ENCODE measurements at places on chromosomes 5 and 9. TPM values are rescaled to one million over a fixed set of nuclear protein-coding genes. Genes with fewer than 3 reads are reported as not detected.

DNA sequence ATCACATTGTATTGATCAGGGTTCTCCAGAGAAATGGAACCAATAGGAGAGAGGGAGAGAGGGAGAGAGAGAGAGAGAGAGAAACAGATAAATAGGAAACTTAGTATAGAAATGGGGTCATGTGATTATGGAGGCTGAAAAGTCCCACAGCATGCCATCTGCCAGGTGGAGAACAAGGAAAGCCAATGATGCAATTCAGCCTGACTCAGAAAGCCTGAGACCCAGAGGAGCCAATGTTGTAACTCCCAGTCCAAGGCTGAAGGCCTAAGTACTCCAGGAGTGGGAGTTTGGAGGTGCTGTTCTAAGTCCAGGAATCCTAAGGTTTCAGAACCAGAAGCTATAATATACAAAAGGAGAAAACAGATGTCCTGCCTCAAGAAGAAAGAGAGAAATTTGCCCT, 48.4 kb upstream of the ISOC1 start:
- H3K4me3 ChIP-seq, result no peak overlapping the region
- no peaks in the 10 kb centered on the region for H3K4me1 ChIP-seq
- H3K27me3 ChIP-seq, result no peaks in the 10 kb centered on the region
- DNase-seq, result no peak
- no peaks in the 10 kb centered on the region for H3K36me3 ChIP-seq

Gene ORM1
- total RNA-seq, result 1.6 TPM

DNA sequence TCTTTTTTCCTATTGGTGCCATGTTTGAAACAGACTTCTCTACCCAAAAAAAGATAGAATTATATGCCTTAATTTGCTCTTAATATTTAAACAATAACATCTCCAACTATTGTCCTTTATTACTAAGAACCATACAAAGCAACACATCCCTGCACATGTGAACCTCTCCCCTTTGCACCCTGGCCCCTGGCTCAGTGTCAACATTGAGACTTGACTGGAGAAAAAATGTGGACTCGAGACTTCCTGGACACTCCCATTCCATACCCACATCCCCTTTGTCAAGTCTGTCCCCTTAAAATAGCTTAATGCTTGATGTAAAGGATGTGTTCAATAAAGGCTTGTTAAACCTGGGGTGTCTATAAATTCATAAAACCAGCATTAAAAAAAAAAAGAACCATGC, 53.2 kb downstream of the TTC39B start:
- H3K27ac ChIP-seq, result no peak overlapping the region
- H3K4me3 ChIP-seq, result no peak overlapping the region
- peaks cover 10% of the 10 kb centered on the region for H3K4me1 ChIP-seq
- no peaks in the 10 kb centered on the region for H3K27me3 ChIP-seq
- no peak for DNase-seq
- peaks cover 4% of the 10 kb centered on the region for H3K36me3 ChIP-seq

GRCh38 chr5:92687821-92688722, 892.9 kb downstream of the NR2F1-AS1 start:
- H3K36me3 ChIP-seq, result no peaks in the 10 kb centered on the region
- H3K27me3 ChIP-seq, result no peaks in the 10 kb centered on the region
- DNase-seq, result no peak
- H3K4me1 ChIP-seq, result peaks cover 22% of the 10 kb centered on the region
- H3K27ac ChIP-seq, result no peak overlapping the region

DNA sequence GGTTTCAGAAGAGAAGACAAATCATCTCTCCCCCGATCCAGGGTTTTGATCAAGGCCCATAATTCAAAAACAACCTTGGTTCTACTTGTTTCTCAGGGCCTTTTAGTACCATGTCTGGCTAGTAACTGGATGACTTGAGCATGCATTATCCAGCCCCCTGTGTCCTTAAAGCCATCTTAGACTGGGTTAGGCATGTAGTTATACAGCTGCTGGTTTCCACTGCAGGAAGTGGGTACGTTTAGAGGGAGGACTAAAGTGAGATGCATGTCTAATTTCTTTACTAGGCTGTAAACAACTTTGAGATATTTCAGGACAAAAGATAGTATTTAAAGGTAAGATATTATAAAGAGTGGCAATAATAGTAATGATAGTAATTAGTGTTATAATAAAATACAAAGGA, 372.0 kb downstream of the PLK2 start:
- H3K4me1 ChIP-seq, result peaks cover 14% of the 10 kb centered on the region
- no peak overlapping the region for H3K27ac ChIP-seq
- no peak overlapping the region for H3K4me3 ChIP-seq
- DNase-seq, result no peak

- H3K27me3 ChIP-seq, result peaks cover 5% of the 10 kb centered on the region
- peak; percentile 40 for DNase-seq
- no peak overlapping the region for H3K4me3 ChIP-seq
Observed at GRCh38 chr5:1747079-1747802, 52.4 kb downstream of the MRPL36 start.

- H3K4me1 ChIP-seq, result peaks cover 30% of the 10 kb centered on the region
- no peaks in the 10 kb centered on the region for H3K36me3 ChIP-seq
- H3K4me3 ChIP-seq, result no peak overlapping the region
- DNase-seq, result no peak
- peak overlapping the region; percentile 6 for H3K27ac ChIP-seq
- H3K27me3 ChIP-seq, result no peaks in the 10 kb centered on the region
Observed at GRCh38 chr9:82168585-82168984, 180.0 kb downstream of the SPATA31D1 start.

DNA sequence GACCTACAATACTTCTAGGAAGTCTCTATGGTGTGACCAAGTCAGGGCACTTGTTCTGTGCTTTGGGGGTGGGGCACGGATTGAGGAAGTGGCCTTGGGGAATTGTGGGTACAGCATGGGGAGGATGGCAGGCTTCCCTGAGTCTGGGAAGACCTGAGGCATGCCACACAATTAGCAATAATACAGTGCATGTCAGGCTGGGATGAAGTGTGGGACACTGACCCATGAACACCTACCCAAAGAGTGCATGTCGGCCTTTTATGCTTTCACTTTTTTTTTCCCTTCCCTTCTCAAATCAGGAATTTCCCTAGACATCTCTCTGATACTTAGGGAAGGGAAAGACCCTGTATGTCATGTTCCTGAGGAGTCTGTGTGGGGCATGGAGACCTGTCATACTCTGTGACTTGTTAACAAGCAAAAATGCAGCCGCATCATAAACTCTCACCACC, 146.4 kb downstream of the PALM2AKAP2 start:
- H3K36me3 ChIP-seq, result peaks cover 15% of the 10 kb centered on the region
- no peaks in the 10 kb centered on the region for H3K4me1 ChIP-seq
- H3K27me3 ChIP-seq, result peaks cover 2% of the 10 kb centered on the region
- H3K4me3 ChIP-seq, result no peak overlapping the region

Gene DRD1
- 0.17 TPM for total RNA-seq

DNA sequence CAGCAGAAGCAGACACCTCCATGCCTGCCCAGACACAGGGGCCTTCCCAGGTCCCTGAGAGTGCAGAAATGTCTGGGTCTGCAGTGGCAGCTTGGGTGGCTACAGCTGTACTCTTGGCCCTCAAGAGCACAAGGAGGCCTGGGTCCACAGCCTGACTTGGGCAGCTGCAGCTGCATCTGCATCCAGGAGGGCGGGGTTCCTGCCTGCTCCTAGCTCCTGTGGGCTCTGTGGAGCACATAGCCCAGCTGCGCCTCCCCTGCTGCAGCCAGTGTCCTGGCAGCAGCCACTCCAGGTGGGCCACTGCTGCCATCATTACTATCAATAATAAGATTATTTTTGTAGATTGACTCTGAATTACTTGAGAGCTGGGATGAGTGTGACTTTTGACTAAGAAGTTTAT, 162.0 kb upstream of the PTCH1 start:
- H3K27ac ChIP-seq, result no peak overlapping the region
- no peak overlapping the region for H3K4me3 ChIP-seq
- H3K4me1 ChIP-seq, result no peaks in the 10 kb centered on the region
- DNase-seq, result no peak
- no peaks in the 10 kb centered on the region for H3K27me3 ChIP-seq

- no peak overlapping the region for H3K27ac ChIP-seq
- no peak for DNase-seq
- H3K27me3 ChIP-seq, result no peaks in the 10 kb centered on the region
- H3K4me3 ChIP-seq, result no peak overlapping the region
- peaks cover 15% of the 10 kb centered on the region for H3K36me3 ChIP-seq
- H3K4me1 ChIP-seq, result no peaks in the 10 kb centered on the region
Observed at GRCh38 chr9:133105461-133105770, 15.6 kb downstream of the RALGDS start.

DNA sequence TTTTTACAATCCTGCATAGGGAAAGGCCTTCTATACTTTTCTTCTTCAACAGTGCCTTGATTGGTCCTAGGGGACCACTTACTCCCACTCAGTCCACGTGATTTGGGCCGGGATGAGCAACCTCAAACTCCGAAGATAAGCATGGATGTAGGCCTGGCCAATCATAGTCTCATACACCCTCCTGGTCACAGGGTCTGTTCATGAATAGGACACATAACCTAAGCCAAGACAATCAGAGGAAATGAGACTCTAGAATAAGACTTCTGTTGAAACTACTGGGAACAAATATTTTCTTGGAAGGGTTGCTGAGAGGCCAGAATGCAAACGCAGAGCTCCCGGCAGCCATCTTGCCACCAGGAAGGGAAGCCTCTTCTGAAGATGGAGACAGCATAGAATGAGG, 68.1 kb downstream of the ARL15 start:
- no peak overlapping the region for H3K4me3 ChIP-seq
- no peaks in the 10 kb centered on the region for H3K27me3 ChIP-seq
- no peak for DNase-seq
- no peak overlapping the region for H3K27ac ChIP-seq

Measured in type B pancreatic cell (in vitro differentiated cells).